ENCODE measurements at places on chromosomes 16 and 17.

GRCh38 chr16:76360404-76360803 lies 83.2 kb downstream of the CNTNAP4 start:
- DNase-seq, result no peak

DNA sequence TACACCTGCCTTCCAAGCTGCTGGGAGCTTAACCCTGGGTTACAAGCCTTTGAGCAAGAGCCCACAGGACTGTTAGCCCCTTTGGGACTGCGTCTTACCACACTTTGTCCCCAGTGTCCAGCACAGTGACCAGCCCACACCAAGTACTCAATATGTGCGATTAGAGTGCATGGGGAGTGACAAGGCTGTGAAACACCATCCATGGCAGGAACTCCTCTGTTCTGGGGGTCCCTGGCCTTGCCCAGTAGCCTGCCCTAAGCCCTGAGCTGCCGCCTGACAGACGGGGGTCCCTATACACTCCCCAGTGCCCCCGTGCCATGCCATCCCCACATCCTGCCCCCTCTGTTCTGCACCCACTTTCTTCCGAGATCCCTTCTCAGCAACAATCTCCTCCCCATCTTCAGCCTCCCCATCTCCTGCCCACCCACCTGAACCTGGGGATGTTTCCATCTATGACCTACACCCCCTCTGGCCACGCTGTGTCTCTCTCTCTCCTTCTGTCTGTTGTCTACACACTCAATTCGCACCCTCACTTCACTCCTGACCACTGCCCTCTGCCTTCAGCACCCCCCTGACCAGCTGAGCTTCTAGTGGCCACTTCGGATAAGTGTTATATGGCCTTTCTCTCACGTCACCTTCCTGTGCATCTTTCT lies 112.9 kb upstream of the SMURF2 start:
- no peak for DNase-seq

- DNase-seq, result no peak
Observed at GRCh38 chr17:82693168-82693867, 5.2 kb downstream of the RAB40B start.

DNA sequence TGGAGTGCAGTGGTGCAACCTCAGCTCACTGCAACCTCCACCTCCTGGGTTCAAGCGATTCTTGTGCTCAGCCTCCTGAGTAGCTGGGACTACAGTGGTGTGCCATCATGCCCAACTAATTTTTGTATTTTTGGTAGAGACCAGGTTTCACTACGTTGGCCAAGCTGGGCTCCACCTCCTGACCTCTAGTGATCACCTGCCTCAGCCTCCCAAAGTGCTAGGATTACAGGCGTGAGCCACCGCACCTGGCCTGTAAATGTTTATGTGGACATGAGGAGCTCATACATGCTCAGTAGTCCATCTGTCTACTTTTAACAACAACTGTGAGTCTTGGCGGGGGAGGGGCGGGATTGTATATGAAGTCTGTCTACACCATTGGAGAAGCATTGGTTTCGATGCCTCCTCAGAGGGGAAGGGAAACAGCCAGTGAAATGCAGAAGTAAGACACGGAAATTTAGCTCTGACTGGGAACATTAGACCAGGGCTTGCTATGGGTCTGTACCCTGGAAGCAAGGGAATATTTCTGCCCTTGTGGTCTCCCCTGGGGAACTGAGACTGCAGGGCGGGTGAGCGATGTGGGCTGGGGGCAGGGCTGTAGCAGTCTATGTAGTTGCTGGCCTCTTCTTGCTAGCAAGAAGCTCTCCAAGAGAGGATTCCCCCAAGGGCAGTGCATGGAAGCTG lies 9.3 kb downstream of the NUBP1 start:
- no peak for DNase-seq

DNA sequence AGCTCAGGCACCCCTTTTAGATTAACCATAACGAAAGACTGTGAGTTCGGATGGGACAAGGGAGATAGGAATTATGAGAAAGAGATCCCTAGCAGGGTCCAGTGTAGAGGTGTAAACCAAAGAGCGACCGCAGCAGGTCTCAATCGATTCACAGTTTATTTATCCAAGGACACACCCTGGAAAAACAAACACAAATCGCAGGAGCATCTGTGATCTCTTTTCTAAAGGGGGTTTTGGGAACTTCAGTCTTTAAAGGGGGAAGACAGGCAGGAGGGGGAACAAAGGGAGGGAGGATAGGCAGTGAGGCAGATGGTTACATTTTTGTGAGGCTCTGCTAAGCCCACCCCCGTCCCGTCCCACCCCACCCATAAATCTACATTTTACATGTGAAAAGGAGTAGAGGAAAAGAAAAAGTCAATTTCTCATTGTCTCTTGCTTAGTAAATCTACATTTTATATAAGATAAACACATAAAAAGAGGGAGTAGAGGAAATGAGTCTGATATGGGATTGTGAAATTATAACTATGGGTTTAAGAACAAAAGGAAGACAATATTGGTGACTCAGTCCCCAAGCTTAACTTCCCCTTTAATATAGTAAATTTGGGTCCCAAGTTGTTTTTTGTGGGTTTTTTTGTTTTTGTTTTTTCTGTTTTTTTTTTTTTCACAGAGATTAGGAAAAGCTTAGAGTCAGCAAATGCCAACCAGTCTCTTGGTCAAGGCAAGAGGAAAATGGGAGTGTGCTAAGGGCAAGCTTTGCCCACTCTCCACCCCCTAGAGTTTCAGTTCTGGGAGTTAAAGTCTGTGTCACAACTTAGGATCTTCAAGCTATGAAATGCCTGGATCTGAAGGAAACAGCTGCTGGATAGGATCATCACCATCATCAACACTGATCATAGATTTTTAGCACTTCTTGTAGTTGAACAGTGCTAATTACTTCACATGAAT lies 160.9 kb upstream of the CDH5 start:
- no peak for DNase-seq

GRCh38 chr17:32497431-32498205 lies 10.8 kb downstream of the CDK5R1 start:
- no peak for DNase-seq

DNA sequence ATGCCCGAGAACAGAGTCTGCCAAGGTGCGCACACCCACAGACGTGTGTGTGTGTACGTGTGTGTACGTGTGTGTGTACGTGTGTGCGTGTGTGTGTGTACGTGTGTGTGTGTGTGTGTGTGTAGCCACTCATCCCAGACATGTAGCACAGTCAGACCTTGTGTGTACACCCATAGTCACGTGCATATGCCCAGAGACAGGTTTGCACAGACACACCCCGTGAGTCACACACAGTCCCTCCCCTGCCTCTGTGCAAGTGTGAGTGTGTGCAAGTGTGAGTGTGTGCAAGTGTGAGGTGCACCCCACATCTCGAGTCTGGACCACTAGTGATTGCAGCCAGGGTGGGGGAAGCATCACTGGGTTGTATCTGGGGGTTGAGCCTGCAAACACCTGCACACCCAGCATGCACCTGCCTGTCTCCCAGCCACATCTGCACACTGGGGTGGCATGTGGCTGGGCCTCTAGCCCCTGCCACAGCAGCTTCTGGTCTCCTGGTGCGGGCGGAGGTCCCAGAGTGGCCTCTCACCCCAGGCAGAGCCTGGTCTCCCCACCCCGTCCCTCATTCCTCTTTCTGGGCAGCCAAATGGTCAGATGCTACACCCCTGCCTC lies 23.6 kb downstream of the BAHCC1 start:
- no peak for DNase-seq

DNA sequence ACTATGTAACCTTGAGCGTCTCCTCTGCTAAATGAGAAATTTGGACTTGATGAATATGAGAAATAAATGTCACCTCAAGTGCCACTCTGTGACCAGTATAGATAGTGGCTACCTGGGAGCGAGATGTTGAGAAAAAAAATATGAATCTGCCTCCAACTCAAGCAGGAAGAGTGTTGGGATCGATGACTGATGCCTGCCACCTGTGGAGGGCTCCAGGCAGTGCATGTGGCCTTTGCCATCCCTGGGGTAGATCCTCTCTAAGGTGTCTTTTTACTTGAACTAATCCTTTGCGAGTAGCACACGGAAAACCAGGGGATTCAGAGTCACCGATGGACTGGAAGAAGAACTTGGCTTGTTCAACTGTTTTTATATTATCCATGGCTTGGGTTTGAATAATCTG lies 9.4 kb downstream of the CCDC182 start:
- DNase-seq, result no peak

- DNase-seq, result no peak
Observed at GRCh38 chr16:78154729-78155461, 55.4 kb downstream of the WWOX start.

- DNase-seq, result no peak
Observed at GRCh38 chr17:68396226-68397107, 60.8 kb downstream of the WIPI1 start.

- no peak for DNase-seq
Observed at GRCh38 chr16:52573365-52574299, 26.7 kb upstream of the TOX3 start.

- no peak for DNase-seq
Observed at GRCh38 chr17:48871551-48872351, 20.8 kb upstream of the ATP5MC1 start.

- DNase-seq, result no peak
Observed at GRCh38 chr17:69677130-69677529, 262.6 kb downstream of the MAP2K6 start.

- DNase-seq, result no peak
Observed at GRCh38 chr17:65442250-65442649, 119.2 kb downstream of the AXIN2 start.

GRCh38 chr16:49713770-49714169 lies 142.1 kb downstream of the ZNF423 start:
- no peak for DNase-seq

GRCh38 chr17:65169691-65170090 lies 32.5 kb downstream of the RGS9 start:
- DNase-seq, result no peak

DNA sequence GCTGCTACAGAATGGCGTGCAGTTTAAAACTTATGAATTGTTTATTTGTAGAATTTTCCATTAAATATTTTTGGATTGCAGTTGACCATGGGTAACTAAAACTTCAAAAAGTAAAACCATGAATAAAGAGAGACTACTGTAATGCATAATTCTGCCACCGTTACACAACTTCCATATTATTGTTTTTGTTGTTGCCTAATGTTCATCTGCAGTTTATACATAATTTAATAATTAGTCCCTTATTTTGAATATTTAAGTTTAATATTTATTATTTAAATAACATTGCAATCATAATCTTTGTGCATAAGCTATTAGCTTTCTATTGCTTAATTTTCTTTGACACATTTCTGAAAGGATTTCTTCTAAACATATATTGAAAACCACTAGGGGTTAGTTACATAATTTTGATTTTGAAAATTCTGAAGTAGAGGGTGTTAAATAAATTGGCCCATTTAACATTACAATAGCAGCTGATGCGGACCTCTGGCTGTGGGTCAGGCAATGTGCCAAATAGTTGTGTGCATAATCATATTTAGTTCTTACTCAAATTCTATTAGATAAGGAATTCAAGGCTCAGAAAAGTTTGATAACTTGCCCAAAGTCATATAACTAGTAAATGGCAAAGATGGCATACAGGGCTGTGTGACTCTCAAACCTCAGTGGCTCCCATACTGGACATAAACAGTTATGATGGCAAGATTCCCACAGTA lies 31.1 kb downstream of the PPM1E start:
- DNase-seq, result no peak

DNA sequence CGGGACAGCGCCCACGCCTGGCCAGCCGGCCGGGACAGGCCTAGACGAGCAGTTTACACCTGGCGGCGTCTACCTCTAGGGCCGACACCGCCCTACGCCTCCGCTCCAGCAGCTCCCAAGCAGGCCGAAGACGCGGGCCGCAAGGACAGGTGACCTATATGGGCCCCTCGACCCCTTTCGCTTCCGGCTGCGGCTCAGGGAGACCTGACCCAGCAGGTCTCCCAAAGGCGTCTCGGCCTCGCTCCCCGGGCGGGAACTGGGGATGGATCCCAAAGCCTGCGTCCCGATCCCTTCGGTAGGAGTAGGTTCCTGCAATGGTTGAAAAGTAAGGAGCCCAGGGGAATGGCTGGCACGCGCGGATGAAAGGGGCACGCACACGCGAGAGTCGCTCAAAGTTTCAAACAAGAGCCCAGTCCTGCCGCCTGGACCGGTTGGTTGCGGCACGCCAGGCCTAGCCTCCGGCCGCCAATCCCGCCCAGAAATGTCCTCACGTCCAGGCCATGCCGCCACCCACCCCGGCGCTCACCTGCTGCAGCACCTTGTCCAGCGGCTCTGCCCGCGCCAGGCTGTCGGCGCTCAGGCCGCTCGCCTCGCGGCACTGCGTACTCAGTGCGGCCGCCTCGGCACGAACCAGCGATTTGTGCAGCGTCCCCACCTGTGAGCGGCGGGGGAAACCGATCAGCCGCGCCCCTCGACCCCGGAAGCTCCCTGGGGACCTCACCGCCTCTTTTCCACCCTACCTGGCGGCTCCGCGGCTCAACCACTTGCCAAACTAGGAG lies 630 bp downstream of the ESRP2 start:
- DNase-seq, result no peak

- DNase-seq, result no peak
Observed at GRCh38 chr16:72400257-72401083, 228.5 kb upstream of the PMFBP1 start.

GRCh38 chr16:72202014-72202413 lies 30.1 kb upstream of the PMFBP1 start:
- DNase-seq, result no peak

DNA sequence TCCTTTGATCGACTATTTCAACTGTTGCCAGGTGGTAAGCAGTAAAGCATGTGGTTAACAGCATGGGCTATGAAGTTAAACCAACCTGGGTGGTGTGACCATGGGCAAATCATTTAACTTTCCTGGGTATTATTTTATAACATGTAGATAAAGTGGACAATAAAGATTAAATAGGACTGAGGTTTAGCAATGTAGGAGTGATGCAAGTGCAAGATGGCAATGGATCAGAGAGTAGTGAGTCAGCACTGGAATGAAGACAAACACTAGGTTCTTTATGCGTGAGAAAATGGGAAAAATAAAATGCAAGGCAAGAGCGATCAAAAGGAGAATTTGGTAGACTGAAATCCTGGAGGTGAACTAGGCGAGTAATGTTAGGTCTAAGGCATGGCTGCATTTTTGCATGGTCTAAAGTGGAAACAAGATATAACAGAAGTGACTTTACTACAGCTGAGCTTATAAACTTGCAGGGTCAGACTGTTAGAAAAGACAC lies 222.4 kb upstream of the AXIN2 start:
- no peak for DNase-seq

DNA sequence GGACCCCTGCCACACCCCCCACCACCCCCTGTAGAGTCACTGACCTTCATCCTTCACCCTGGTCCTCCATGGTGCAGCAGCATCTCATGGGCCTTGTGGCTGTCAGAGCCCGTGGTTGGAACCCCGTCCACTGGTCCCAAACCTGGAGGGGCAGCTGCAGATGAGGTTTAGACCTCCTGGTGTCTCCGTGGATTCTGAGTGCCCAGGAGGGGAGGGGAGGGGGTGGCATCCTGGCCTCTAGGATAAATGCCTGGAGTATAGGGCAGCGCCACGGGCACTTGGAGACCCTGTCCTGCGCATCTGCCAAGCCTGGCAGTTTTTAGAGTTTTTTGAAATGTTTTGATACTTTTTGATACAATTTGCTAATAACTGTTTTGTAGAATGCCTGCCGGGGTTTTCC lies 17.5 kb downstream of the KLHL36 start:
- no peak for DNase-seq

All from central memory CD8-positive, alpha-beta T cell (primary cell).